ENCODE measurements at places on chromosomes 2 and 18. TPM values are rescaled to one million over a fixed set of nuclear protein-coding genes. Genes with fewer than 3 reads are reported as not detected.
A peak's percentile ranks its signal among the peaks of the same experiment; 100 is the strongest.

Gene ABCG8
- total RNA-seq: not detected

Gene VWA3B
- total RNA-seq: not detected

- DNase-seq: peak; percentile 80
Observed at GRCh38 chr2:72859831-72860262, 27.4 kb upstream of the SPR start.

DNA sequence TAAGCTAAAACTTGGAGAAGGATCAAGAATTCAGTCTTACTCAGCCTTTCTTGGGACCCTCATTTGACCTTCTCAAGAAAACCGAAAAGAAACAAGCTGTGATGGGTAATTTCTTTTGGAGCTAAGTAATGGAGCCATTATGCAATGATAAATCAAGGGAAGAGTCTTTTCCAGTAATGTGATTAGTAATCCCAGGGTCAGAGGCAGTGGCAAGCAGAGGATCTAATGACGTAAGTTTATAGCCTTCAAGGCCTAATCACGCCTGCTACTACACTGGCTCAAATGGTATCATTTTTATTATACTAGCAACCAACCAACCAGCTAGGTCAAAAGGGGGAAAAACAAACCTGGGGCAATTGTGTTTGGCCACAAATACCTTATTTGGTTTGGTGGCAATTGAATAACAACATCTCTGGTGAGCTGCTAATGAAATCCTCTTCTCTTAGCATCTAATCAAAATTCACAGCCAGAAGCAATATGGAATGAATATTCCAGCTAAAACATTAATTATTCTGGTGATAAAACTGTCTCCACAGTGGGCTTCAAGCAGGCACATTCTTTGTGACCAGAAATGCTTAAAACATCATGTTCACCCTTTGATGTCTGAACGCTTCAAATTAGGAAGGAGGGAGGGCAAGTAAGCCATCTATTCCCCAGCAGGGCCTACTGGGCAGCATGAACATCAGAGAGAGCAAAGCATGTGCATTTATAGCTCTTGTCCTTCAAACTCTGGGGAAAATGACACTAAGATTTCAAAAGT is 114.9 kb upstream of the SULT1C3 start:
- DNase-seq: no peak

GRCh38 chr18:11653521-11653920 is 35.5 kb upstream of the GNAL start:
- no peak for DNase-seq

- DNase-seq: peak; percentile 88
Observed at GRCh38 chr2:236177967-236178889, 10.0 kb upstream of the GBX2 start.

GRCh38 chr18:8662560-8663255 is 42.6 kb upstream of the MTCL1 start:
- no peak for DNase-seq

Data from dermis blood vessel endothelial cell (primary cell).